Skin of body (tissue), 3 donors: ENCODE measurements at places on chromosomes 13 and 19. TPM values are rescaled to one million over a fixed set of nuclear protein-coding genes. Genes with fewer than 3 reads are reported as not detected.

ZNF296 gene
- 0.39 TPM for total RNA-seq

GRCh38 chr13:50437252-50437651 is 406.2 kb downstream of the DLEU7 start:
- no peak for DNase-seq

COMP gene
- total RNA-seq = 10.9 TPM

DNA sequence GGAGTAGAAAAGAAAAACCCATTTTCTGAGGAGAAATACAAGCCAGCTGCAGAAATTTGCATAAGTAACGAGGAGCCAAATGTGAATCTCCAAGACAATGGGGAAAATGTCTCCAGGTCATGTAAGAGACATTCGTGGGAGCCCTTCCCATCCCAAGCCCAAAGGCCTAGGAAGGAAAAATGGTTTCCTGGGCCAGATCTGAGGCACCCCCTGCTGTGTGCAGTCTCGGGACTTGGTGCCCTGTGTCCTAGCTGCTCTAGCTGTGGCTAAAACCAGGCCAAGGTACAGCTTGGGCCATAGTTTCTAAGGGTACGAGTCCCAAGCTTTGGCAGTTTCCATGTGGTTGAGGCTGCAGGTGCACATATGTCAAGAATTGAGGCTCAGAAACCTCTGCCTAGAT is 444.9 kb downstream of the PCDH20 start:
- no peak for DNase-seq
